ENCODE measurements at places on chromosomes 1 and 21. TPM values are rescaled to one million over a fixed set of nuclear protein-coding genes. Genes with fewer than 3 reads are reported as not detected.

The AMPD2 gene
- polyA plus RNA-seq = 62.4 TPM

The RORC gene
- polyA plus RNA-seq = 0.90 TPM

The ARMH1 gene
- 1.5 TPM for polyA plus RNA-seq

The NUDT4B gene
- 2.7 TPM for polyA plus RNA-seq

The TMEM50A gene
- polyA plus RNA-seq = 97.9 TPM

The TRIM46 gene
- 2.9 TPM for polyA plus RNA-seq

The PKP1 gene
- polyA plus RNA-seq = 0.09 TPM
